ENCODE measurements at places on chromosomes 5 and 9.
A peak's percentile ranks its signal among the peaks of the same experiment; 100 is the strongest.

GRCh38 chr9:29793970-29794369 lies 2220.7 kb upstream of the C9orf72 start:
- no peak for DNase-seq

- DNase-seq = no peak
These were observed 218.5 kb downstream of the COMMD10 start for GRCh38 chr5:116303340-116303739.

GRCh38 chr5:82405161-82405560 lies 127.0 kb upstream of the RPS23 start:
- DNase-seq = no peak

- no peak for DNase-seq
These were observed 224.3 kb downstream of the NR3C1 start for GRCh38 chr5:143179126-143179740.

DNA sequence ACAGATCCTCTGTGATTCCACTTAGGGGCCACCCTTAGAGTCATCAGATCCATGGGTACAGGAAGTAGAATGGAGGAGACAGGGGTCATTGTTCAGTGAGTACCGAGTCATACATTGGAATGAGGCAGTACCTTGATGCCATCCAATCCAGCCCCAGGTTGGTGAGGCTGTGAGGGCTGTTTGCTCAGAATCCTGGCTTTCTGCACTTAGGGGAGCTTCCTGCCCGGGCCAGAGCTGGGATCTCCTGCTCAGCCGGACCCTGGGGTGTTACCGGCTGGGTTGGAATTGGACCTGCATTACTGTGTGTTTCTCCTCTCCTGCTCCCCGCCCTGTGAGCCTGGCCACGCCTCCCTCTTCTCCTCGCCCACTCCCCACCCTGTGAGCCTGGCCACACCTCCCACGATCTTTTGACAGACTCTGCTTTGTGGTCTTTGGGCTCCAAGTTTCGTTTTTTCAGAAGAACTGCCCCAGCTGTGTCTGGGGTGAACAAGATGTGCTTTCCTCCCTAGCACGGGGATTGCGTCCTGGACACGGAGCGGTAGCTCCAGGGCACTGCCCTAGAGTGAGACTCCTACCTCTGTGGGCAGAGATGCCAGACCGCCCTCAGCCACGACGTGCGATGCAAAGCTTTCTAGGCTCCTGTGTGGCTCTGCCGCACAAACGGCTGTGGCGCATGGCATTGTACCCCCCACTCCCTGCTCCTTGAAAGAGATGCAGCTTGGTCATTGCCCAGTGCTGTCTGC lies 15.4 kb downstream of the TRAF2 start:
- DNase-seq = no peak

GRCh38 chr5:6188344-6188743 lies 190.0 kb downstream of the MED10 start:
- DNase-seq = no peak

DNA sequence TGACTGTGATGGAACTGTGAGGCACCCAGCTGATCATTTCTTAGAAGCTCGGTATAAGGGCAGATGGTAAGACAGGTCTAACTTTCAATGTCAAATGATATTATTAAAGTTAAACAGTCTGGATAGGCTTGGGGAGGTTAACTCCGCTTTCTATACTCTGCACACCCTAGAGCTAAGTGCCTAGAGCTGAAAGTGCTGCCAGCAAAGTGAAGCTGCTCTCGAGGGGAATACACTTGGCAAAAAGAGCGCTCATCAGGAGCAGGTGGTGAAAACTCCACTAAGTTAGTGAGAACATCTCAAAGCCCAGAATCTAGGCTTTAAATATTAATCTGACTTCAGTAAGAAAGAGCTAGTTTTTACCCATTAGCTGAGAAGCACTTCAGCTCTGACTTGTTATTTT lies 349.6 kb upstream of the SLC30A5 start:
- DNase-seq = no peak

DNA sequence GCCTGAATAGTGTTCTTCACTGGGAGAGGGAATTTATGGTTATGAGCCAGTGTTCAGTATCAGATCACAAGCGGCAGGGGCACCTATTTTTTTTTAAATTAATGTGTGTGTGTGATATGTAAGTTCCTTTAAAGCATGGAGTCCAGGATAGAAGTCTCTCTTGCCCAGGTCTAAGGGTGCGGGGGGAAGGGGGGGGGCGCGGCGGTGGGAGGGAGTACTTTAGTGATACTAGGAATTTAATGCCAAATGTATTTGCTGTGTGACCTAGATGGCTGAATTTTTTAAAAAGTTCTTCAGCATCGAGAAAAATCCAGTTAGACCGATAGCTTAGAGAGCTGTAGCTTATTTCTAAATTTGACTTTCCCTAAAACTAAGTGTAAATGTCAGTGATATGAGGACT lies 1.5 kb upstream of the FCHO2 start:
- DNase-seq = no peak

DNA sequence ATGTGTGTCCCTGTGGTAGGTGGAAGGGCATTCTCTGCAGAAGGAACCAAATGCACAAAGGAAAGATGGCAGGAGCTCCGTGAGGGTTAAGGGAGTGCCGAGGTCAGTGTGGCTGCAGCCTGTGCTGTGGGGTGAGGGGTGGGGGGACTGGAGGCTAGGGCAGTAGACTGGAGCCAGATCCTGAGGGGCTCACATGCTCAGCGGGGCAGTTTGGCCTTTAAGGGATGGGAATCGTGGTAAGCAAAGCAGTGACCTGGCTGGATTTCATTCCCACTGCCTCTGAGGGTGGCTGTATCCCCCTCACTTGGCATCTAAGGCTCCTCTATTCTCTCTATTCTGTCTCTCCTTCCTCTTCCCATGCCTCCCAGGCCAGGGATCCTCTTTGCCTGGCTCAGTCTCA lies 15.6 kb downstream of the PITX1 start:
- no peak for DNase-seq

- DNase-seq = peak; percentile 82
These were observed at the start of gene CDC20B for GRCh38 chr5:55172937-55173686. TSS of gene CDC20B (minus strand) at chr5:55173177. CDS start at chr5:55173000, 177 bp downstream.

DNA sequence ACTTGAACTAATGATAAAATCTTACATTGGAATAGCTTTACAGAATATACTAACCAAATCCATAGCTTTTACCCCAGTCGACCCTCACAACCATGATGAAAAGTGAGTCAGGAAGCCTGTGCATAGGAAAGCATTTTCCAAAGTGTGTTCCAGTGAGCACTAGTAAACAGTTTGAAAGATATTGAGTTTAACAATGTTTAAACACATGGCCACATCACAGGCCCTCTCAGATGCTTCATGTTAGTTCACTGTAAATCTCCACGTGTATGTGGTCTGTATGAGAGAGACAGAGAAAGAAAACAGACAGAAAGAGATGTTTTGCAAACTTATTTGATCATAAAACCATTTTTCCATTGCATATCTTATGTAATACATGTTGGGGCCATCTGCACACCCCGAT lies 27.0 kb downstream of the PRUNE2 start:
- no peak for DNase-seq

DNA sequence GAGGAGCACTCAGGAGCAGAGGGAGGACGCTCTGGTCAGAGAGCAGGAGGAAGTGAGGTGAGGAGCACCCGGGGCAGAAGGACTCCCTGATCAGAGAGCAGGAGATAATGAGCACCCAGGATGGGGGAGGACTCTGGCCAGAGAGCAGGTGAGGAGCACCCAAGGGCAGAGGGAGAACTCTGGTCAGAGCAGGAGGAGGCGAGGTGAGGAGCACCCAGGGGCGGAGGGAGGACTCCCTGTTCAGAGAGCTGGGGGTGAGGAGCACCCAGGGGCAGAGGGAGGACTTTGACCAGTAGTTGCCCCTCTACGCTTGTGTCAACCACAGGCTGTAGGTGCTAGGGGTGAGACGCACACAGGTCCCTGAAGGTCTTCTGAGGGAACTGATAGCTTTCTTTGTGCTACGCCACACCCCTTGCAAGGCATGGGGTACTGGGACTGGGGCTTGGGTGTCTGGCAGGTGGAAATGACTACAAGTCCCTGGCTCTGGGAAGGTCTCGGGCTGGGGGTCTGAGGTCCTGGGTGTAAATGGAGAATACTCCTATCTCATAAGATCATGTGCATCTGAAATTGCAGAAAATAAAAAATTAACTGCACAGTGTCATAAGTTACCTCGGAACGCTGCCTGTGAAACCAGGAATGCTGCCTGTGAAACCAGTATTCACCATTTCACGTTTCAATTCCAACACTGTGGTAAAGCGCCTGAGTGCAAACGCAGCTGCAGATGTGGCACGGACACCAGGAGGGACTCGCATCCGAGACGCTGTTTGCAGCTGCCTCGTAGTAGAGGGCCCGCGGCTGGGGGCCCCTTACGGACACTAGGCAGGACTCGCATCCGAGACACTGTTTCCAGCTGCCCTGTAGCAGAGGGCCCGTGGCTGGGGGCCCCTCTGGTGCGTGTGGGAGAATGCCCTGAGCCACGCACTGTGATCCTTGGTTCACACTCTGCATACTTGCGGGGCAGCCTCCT lies 27.0 kb upstream of the SLC6A3 start:
- DNase-seq = no peak

GRCh38 chr5:131142970-131143617 lies 22.0 kb downstream of the HINT1 start:
- DNase-seq = no peak

GRCh38 chr5:151897020-151897552 lies 27.6 kb downstream of the GLRA1 start:
- DNase-seq = no peak

DNA sequence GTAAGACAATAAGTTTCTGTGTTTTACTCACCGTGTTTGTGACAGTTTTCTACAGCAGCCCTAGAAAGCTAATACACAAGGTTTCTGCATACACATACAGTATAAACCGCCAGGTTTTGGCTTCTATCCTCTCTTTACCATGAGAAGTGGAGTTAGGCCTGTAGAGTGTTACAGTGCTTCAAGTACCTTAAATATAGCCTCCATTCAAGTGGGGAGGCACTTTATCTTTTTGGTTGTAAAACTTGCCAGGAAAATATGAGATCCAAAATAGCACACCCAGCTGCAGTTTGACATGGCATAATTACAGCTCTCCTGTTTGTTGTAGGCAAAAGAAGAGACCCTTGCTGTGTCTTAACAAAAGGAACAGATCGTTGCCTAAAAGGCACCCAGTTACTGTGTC lies 90.3 kb upstream of the PTPN3 start:
- DNase-seq = no peak

GRCh38 chr5:158525663-158526062 lies 574.1 kb downstream of the EBF1 start:
- no peak for DNase-seq

DNA sequence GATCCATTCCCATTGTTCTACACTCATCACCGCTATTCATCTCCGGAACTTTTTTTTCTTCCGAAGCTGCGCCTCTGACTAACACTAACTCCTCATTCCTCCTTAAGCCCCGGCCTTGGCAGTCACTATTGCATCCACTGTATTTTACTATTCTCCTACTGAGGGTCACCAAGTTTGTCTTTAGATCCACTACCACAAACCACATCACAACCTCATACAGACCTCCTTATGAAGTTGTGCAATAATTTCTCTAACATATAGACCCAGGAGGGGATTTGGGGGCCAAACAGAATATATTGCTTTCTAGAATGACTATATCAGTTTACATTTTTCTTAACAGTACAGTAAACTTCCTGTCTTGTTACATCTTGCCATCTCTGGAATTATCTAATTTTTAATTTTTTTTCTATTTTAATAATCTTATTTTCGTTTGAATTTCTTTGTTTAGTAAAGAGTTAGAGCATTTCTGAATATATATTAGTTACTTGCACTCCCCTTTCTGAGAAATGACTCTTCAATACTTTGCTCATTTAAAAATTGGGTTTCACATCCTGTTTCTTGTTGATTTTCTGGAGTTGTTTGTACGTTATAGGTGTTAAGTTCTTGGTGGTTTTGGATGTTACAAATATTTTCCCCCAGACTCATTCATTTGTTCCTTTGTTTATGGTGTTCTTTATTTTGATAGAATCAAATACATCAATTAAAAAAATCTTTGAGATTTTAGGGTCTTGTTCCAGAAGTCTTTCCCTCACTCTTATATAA lies 37.1 kb downstream of the DMRT2 start:
- DNase-seq = no peak

DNA sequence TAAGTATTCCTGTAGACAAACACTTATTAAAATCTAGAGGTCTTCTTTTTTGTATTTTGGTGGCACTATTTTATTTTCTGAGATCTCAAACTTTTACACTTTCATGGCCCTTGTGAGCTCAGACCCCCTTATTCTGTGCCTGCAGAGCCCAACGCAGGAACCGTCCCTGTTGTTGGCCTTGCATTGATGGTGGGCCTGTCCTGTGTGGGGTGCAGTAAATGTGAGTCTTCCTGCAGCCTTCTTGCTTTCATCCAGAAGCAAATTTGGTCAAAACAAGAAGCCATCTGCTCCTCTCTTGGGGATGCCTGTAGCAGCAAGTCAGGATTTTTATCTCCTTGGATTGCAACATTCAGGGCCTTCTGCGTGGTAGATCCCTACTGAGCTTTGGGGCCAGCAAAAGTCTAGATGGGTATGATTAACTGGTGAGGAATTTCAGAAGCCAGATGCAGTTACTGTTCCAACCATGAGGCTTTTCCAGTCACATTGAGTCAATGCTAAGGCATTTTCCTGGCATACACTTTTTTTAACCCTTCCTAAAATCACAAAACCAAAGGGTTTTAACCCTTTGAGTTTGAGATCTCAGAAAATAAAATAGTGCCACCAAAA lies 31.7 kb downstream of the BASP1 start:
- no peak for DNase-seq

DNA sequence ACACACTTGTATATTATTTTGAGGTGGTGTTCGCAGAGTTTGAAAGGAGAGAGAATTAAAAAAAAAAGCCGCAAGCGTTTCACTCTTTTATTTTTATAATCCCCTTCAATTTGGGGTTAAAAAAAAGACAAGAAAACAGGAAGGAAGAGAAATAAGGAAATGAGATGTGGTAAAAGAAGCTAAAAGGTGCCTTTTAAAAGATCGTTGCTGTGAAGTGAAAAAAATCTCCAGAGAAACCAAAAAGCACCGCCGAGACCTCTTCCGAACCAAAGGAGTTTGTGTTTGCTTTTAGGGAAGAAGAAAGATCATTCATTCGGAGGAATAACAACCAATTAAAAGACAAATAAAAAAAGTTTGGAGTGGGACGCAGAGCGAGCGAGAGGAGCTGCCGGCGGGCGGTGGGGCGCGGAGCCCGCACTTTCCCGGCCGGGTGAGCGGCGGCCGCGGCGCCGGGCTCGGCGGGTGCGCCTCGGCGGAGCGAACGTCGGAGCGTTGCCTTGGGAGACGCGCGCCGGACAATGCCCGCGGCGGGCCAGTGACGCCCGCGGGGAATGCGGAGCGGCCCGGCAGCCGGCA lies 355 bp downstream of the TLE4 start:
- peak; percentile 74 for DNase-seq

GRCh38 chr5:174503461-174504265 lies 220.7 kb upstream of the MSX2 start:
- no peak for DNase-seq
